ENCODE measurements at places on chromosomes 3 and 15. TPM values are rescaled to one million over a fixed set of nuclear protein-coding genes. Genes with fewer than 3 reads are reported as not detected.

Gene TGM5
- total RNA-seq = not detected

Gene SOX14
- total RNA-seq = not detected

Gene ACP3
- not detected for total RNA-seq

Gene SLC28A1
- total RNA-seq = not detected

Gene CPLX3
- total RNA-seq = not detected

Gene SLC2A2
- total RNA-seq = not detected

Gene CELSR3
- 0.65 TPM for total RNA-seq

Gene TMEM40
- not detected for total RNA-seq

Gene SAMMSON
- total RNA-seq = not detected

Gene PYGO1
- 3.1 TPM for total RNA-seq

Gene TRPM1
- 0.38 TPM for total RNA-seq
